GM12878 (cell line): ENCODE measurements at places on chromosomes 2 and 18. TPM values are rescaled to one million over a fixed set of nuclear protein-coding genes. Genes with fewer than 3 reads are reported as not detected.

Gene TMEM163
- total RNA-seq = not detected in 2 replicates

Gene COL3A1
- 0.67 and 0.74 TPM in 2 replicates for total RNA-seq

Gene ALKAL2
- total RNA-seq = not detected in 2 replicates

- no peaks in the 10 kb centered on the region for H3K36me3 ChIP-seq
- no peaks in the 10 kb centered on the region for H3K4me1 ChIP-seq
- H3K27ac ChIP-seq = no peak overlapping the region
- no peak for DNase-seq
- H3K4me3 ChIP-seq = no peak overlapping the region
Observed at GRCh38 chr18:76750917-76751890, 71.2 kb upstream of the ZNF236 start.
